ENCODE measurements at places on chromosomes 4 and X.

DNA sequence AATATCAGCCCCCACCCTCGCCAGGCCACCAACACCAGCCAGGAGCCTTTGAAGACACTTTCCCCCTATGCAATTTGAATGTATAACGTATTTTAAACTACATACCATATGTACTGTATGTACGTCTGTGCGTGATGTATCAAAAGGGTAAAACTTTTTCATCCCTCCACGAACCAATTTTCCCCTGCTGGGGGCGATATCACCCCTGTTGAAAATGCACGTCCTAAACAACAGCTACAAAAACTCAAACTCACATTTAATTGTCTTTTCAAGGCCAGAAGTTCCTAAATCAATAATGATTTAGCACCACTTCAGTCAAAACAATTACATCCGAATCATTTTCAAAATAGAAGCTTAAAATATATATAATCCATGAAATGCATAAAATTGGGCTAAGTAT lies 1.4 kb downstream of the VEGFD start:
- no peak for DNase-seq

GRCh38 chr4:107747748-107748486 lies 27.9 kb upstream of the PAPSS1 start:
- DNase-seq, result no peak

DNA sequence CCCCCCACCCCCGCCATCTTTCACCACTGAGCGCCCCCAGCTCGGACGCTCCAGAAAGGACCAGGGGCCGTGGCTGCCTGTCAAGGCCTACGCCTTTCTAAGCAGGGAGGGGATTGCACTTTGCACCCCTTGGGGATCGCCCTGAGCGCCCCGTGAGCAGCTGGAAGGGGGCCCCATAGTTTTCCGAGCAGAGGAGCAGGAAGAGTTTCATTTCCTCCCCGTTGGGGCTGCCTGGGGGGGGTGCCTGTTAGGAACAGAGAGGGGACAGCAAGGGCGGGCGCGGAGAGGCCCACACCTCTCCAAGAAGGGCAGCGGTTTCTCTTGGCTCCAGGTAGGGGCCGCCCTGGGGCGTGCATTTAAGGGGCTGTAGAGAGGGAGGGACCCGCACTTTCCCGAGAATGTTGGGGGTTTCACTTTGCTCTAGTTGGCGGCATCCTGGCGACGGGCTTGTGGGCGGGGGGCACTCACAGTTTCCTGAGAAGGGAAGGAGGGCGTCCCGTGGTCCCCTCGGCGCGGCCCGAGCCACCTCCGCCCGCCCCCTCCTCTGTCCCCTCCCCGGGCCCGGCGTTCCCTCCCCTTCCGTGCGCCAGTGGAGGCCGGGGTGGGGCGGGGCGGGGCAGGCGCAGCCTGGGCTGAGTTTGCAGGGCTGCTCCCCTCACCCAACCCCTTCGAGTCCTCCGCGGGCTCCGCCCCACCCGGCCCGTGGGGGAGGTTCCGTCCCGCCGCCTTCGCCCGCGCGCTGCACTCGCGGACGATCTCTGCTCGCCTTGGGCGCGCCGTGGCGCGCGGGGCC lies 82.3 kb upstream of the CD99 start:
- peak; percentile 48 for DNase-seq

DNA sequence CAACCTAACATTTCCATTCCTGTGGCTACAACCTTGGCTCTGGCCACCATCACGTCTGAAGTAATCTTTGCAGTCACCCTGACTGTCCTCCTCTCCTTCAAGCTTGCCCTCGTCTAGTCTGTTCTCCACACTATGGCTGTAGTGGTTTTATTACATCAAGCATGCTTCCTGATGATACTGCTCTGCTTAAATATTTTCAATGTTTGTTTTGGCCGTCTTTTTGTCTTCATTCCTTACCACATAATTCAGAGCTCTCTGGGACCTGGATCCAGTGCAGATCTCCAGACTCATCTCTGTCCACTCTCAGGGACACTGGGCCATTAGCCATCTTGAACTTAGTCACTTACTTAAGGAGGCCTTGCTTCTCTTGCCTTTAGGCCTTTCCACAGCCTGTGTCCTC lies 27.7 kb upstream of the FREM3 start:
- no peak for DNase-seq

All from HCT116 (cell line).